MCF 10A (cell line): ENCODE measurements at places on chromosomes 2 and 18. TPM values are rescaled to one million over a fixed set of nuclear protein-coding genes. Genes with fewer than 3 reads are reported as not detected.

- DNase-seq = no peak
Observed at GRCh38 chr2:192126912-192127311, 67.8 kb downstream of the TMEFF2 start.

The AGXT gene
- not detected in 2 replicates for total RNA-seq

The ANKRD30BL gene
- not detected in 2 replicates for total RNA-seq

The DSG4 gene
- not detected in 2 replicates for total RNA-seq

DNA sequence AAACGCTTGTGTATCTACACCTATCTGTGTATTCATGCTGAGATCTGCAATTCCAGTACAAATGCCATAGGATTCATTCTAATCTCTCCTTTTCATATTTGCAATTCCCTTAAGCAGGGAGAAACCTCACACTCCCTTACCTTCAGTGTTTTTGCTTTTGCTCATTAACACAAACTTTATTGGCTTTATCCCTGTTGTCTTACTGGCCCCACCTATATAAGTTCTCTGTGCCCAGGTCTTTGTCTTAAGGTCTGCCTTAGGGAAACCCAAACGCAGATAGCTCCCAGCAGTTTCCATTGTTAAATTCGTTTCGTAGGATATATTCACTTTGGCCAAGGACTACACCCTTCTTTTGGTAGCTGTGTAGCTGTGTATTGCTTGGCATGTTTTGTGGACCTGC is 4.0 kb upstream of the SNORC start:
- no peak for DNase-seq

GRCh38 chr2:125169022-125169763 is 1144.1 kb downstream of the CNTNAP5 start:
- DNase-seq = peak; percentile 27

GRCh38 chr2:24907116-24907515 is 12.9 kb downstream of the ADCY3 start:
- DNase-seq = peak; percentile 57

DNA sequence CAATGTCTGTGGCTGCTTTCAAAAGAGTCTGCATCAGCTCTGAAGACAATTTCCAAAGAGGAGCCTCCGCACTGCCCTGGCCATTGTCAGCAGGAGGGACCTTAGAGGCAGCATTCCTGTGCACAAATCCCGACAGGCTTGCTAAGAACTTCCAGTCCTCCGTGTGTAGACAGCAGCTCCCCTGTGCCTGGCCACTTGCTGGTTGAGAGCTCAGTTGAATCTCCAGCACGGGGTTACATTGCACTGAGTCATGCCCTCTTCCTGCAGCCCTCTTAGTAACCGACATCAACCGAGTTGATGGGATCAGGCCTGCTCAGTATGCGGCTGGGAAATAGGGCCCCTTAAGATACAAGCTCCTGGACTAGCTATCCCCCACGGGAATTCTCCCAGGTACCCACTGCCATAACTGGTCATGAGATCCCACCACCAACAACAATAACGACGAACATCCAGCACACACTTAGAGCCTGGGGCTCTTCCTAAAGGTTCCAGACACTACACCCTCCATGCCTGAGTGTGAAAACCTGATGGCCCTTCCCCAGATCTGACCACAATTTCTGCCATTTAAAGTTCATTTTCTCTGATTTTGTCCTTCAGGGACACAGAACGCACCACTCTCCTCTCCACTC is 12.0 kb downstream of the ATP6V1B1 start:
- peak; percentile 66 for DNase-seq

- DNase-seq = peak; percentile 60
Observed at GRCh38 chr2:224520064-224520463, 65.1 kb downstream of the CUL3 start.

DNA sequence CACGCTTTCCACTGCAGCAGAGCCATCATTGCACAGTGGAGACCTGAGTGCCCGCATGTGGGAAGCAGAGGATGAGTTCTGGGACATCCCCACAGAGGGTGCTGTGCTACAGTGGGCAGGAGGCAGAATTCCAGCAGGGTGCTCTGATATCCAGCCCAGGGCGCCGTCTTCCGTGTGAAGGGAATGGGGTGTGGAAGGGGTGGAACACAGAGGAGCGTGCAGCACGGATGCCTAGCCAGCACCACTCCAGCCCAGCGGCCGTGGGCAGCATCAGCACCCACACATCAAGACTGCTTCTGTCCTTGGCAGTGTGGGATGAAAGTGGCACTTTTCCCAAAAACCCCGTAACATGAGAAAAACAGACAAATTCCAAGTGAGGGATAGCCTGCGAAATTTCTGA is 134.3 kb downstream of the ZNF236 start:
- DNase-seq = no peak

The GAD1 gene
- total RNA-seq = 1.6 and 2.5 TPM in 2 replicates

DNA sequence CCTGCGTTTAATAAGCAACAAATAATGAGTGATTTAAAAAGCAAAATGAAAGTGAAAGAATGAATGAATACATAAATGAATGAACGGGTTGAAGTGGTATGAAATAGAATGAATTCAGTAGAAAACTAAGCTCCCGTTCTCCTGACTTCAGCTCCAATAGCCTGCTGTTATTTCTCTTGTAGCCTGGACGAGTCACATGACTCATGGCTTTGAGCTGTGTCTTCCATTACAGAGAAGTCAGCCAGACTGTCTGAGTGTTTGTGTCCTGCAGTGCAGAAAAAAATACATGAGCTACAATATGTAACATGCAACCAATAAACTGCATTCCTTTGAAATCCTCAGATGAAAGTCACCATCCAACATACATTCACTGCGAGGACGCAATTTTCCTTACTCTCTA is 21.2 kb downstream of the SCG2 start:
- DNase-seq = peak; percentile 21

- peak; percentile 91 for DNase-seq
Observed at GRCh38 chr2:3465844-3466481, 53.4 kb downstream of the ADI1 start.

DNA sequence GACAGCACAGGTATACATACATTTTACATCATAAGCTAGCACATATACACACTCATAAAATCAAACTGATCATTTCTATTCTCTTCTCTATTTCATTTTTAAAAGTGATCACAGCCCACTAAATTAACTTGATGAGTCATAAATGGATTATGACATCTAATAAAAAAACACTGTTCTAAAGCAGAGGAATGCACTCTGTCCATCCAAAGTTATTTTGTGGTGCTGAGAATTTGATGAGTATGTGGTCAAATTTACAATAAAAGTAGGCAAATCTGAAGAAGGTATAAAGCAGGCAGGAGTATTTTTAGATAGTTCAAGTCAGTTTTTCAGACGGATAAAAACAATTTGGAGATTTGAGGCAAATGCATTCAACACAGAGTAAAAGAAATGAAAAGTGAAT is 104.4 kb downstream of the NOL4 start:
- no peak for DNase-seq

- no peak for DNase-seq
Observed at GRCh38 chr2:79835911-79836310, 323.1 kb downstream of the CTNNA2 start.

DNA sequence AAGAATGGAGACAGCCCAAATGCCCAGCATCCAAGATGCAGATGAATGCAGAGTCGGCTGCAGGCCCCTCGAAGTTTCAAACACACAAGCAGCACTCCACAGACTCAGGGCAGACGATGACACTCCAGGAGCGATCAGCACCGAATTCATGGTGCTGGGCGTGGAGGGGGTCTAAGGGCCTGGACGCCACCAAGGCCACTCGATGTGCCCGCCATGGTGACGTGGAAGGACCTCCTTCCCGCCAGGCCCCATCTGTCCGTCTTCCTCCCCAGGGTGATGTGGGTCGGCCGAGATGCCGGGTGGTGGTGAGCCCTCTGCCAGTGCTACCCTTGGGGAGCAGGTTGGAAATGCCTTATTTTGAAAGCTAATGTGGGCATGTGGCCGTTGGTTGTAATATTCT is 9.4 kb downstream of the KIF1A start:
- DNase-seq = no peak

DNA sequence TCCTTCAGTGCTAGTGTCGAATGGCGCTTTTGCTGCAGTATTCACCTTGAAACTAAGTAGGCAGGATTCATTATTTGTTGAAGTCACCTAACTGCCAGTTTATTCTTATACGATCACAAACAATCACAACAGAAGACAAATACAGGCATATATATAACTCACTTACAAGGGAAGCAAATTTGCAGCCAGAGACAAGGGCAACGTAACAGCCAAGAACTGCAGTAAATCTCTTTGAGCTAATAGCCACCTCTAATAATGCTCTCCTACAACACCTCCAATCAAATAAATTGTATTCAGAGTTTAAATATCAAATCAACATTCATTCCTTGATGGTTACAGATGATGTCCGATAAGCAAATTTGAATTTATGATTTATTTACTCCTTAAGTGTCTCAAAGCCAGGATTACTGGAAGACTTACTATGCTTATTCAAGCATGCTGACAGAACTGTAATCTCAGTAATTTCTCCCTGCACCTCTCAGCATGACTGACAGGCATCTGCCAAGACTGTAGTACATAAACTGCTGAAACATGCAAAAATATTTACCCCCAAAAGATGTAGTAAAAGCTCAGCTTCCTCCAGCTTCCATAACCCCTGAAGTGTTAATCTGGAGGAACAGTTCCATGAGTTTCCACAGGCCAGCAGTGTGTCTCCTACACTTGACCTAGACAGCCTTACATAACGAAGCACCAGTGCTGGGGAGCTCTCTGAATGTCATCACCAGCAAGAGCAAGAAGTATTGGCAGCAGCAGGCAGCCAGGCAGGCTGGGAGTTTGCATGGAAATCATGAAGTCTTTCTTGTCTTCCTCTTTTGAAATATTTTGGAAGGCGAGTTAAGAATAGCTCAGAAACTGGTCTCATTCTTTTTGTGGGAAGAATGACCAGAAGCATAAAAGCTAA is 20.9 kb upstream of the SCN1A start:
- no peak for DNase-seq

- DNase-seq = peak; percentile 47
Observed at GRCh38 chr2:137348301-137348700, 583.0 kb downstream of the THSD7B start.

GRCh38 chr2:57434441-57434840 is 612.2 kb upstream of the VRK2 start:
- DNase-seq = no peak

GRCh38 chr2:11292464-11293255 is 51.8 kb downstream of the ROCK2 start:
- DNase-seq = peak; percentile 10

The RASGRP3 gene
- 0.26 TPM in 1 of 2 replicates, not detected in the other for total RNA-seq
